ENCODE measurements at places on chromosomes 4 and X.

DNA sequence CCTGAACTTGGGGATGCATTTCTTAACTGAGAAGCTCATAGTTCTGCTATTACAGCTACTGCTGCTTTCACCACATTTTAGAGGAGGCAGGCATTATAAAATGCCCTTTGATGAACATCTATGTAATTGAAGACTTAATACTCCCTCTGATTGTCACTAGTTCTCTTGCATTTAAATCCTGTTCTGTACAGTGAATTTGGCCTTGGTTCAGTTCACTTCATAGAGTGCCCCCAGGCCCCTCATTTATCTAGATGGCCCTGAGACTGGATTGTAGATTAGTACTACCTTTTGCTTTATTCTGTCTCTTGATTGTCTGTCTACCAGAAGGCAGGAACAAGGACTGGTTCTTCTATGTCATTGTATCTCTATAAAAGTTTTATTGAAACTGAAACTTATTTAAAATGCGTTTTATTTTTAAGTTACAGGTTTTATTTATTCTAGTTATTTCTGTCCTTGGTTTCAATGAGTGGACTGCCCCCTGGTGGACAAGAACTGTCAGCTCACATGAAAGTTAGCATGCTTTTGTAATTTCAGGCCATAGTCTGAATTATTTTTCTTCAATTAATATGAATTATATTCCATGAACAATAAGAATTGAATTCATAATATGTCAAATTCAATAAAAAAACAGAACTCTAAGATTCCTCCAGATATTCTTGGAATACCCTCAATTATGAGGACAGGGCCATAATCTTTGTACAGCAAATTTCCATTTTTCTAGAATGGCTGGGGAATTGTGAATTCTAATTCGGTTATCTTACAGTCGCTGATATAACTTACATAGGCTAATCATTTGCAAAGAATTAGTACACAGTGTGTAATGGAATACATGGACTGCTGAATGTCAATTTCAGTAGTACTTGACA, 47.2 kb upstream of the TMEM33 start:
- peak; percentile 43 for DNase-seq

- DNase-seq, result no peak
Observed at GRCh38 chrX:131237363-131237762, 51.7 kb downstream of the IGSF1 start.

- no peak for DNase-seq
Observed at GRCh38 chrX:65009459-65009858, 33.2 kb upstream of the ZC4H2 start.

DNA sequence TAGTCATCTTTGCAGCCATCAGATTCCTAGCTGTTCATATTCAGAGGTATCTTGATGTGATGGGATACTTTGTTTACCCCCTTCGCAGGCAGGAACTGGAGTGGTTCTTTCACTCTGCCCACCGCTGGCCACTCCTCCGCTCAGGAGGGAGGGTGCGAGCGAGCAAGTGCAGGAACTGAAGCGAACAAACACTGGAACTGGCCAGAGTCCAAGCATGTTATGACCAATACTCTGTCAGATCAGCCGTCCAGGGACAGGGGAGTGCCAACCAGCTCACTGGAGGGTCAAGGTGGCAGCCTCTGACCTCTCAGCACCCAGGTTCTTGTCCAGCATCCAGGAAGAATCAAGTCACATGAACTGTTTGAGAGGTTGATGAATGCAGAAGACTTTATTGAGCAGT, 18.0 kb upstream of the MANBA start:
- DNase-seq, result peak; percentile 23

DNA sequence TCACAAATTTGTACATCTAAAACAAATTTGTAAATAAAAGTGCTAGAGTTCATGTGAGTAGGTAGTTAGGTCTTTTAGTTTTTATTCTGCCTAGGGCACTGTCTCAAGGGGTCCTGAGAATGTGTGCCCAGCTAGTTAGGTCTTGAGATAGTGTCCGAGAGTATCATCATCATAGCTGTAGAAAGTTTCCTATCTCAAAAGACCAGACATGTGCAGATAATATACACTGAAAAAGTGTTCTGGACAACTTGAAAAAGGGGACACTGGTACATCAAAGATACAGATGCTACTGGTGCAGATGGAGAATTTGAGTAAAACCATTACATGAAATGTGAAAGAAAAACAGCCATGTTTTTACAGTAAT, 1.8 kb upstream of the ZCCHC4 start:
- DNase-seq, result no peak

DNA sequence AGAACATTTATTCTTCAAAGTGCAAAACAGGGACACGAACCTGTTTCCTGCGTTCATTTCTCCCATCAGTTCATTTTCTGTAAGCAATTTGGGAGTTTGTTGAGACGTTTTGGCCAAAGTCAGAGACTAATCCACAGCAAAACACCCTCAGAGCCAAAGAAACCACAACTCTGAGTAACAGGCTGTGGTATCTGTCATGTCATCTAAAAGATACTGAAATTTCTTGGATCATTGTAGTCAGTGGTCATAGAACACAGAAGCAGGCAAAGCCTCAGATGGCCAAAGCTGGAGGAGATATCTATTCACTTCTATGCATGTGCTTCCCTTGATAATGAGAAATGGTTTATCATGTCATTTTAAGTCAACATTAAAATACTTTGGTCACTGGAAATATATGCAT, 485.6 kb upstream of the GALNT7 start:
- no peak for DNase-seq

GRCh38 chr4:18388039-18388438, 366.5 kb upstream of the LCORL start:
- no peak for DNase-seq

DNA sequence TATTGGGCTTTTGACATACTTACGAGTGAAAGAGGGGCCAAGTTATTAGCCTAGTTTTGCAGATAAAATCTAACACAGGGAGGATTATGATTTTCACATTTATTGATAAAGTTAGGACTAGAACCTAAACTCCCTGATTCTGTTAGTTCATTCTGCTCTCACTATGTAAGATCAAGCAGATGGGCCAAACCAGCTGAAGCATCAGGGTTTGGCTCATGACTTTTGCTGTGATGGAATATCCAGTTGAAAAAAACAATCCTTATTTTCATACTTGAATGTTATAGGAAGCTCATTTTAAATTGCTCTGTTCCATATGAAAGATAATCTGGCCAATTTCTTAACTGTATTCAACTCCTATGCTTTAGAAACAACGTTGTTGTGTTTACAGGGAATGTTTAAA, 21.2 kb downstream of the SPRY1 start:
- DNase-seq, result no peak

DNA sequence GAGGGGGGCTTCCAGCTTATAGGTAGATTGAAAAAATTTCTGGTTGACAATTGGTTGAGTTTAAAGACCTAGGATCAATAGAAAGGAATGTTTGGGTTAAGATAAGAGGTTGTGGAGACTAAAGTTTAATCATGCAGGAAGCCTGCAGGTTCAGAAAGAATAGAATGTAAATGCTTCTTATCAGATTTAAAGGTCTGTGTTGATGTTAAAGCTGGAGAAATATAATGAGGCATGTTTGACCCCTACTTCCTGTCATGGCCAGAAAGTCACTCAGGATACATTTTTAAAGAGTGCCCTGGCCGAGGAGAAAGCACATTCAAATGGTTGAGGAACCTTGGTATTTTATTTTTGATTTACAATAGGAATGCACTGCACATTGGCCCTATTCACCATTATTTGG, 3.9 kb upstream of the RRAGB start:
- no peak for DNase-seq

DNA sequence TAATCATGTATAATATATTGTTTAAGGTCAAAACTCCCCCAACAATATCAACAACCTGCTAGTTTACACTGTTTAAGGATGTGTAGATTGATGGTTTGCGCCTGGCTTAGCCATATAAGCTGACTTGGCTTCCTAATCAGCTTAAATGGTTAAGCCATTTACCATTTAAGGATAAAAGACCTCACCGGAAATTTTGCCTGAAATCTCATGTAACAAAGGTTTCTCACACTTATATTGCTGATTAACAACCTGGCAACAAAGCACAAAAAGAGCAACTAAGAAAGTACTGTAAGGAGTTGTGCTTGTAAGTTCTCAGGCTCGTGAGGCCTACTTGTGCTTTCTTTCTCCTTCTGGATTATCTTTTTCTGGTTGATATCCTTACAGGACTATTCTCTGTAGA, 485.2 kb downstream of the GABRG1 start:
- DNase-seq, result no peak

GRCh38 chrX:31547816-31548215, 476.0 kb upstream of the FTHL17 start:
- no peak for DNase-seq

DNA sequence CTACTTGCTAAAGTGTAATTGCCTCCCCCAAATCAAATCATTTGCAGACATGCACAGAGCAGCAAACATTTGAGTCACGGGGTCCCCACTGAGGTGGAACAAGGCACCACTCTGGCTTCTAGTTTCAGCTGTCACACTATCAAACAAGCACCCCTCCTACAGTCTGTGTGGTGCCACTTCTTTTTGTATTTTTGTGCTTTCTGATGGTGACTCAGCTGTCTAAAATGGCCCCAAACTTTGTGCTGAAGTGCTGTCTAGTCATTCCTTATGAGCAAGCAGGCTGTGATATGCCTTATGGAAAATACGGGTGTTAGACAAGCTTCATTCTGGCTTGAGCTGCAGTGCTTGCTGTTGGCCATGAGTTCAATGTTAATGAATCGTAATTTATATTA, 15.4 kb downstream of the IGFBP7 start:
- DNase-seq, result no peak

- no peak for DNase-seq
Observed at GRCh38 chr4:159027535-159027934, 75.3 kb upstream of the RAPGEF2 start.

GRCh38 chr4:142845293-142846107, 601 bp downstream of the INPP4B start:
- DNase-seq, result peak; percentile 23

GRCh38 chr4:108247387-108248049, 78.8 kb upstream of the LEF1 start:
- peak; percentile 93 for DNase-seq

GRCh38 chr4:153722036-153722435, 37.8 kb downstream of the RNF175 start:
- DNase-seq, result no peak

- no peak for DNase-seq
Observed at GRCh38 chr4:140344101-140344500, 29.3 kb upstream of the SCOC start.

DNA sequence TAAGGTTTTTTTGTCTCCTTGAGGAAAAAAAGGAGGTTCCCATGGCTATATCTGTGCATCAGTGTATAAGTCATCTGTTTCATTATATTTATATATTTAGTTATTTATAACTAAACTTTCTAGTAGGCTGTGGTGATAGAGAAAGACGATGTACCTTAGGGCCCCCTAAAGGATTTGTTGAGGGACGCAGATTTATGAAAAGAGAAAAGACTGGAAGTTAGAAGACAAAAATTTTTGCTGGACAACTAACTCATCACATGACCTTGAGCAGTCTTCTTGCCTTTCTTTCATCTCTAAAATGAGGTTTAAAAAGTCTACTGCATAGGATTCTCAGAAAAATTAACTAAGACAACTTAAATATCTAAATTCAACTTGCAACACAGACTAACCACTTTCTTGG, 6.1 kb downstream of the GASK1B start:
- DNase-seq, result no peak

DNA sequence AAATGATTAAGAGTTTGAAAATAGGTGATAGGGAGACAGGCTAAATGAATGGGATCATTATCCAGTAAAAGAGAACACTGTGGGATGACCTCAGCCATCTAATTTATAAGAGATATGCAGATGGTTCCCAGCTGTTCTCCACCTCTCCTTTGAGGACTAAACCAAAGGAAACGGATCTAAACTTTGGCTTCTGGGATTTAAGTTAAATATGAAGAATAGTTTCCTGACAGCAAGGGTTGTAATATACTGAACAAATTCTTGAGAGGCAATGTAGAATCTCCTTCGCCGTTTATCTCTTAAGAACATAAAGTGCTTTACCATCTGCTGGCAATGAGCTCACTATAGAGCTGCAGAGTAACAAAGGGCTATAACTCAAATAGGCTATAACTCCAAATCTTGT, 35.4 kb upstream of the HPGDS start:
- DNase-seq, result no peak

- no peak for DNase-seq
Observed at GRCh38 chr4:87570290-87570805, 38.0 kb upstream of the DSPP start.

DNA sequence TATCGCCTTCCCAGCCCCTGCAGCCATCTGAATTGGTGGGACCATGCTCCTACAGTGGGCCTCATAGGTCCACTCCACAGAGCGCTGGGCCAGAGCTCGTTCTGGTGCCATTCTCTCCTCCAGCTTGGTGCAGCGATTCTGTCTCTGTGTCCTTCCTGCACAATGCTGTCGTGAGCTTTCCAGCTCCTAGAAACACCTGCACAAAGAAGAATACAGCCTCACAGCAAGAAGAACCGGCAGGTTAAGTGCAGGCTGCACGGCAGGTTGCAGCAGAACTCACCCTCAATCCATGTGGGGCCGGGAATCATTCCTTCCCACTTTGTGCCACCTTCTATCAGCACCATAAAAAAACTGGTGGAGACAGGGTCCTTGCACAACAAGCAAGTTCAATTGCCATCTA, 101.2 kb upstream of the ENPP6 start:
- no peak for DNase-seq

GRCh38 chr4:123306769-123307168, 89.8 kb upstream of the SPRY1 start:
- no peak for DNase-seq

DNA sequence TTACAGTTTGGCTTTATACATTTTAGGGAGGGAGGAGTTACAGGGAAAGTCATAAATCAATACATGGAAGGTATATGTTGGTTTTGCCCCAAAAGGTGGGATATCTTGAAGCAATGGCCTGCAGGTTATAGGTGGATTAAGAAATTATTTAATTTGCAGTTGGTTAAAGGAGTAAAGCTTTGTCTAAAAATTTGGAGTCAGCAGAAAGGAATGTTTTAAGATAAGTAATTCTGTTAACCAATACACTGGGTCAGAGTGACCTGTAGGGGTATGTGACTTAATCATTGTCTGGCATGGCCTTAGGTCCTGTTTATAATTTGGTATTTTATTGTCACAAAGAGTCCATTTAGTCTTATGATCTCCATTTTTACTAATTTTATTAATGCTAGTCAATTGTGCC, 115.0 kb downstream of the AGTR2 start:
- DNase-seq, result no peak

DNA sequence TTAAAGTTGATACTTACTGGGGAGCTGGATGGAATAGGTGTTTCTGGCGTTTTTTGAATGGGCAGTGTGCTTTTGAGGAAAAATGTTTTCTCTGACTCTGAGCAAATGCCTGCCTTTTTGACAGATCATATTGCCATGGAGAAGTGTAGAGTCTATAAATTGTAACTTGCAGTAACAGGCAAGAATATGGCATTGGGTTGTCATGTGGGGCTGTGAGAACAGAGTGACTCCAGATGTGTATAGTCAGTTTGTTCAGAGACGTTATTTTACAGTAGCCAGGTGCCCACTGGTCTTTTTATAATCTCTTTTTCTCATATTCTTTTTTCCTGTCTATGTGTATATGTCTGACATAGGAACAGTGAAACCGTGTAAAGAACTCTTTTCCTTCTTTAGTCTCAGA, 40.8 kb downstream of the RAPGEF2 start:
- no peak for DNase-seq

- DNase-seq, result no peak
Observed at GRCh38 chrX:154987940-154988339, 34.6 kb downstream of the F8 start.

All from NCI-H510A treated with DMSO at 0.1 percent for 48 hours (cell line).